ENCODE measurements at places on chromosomes 16 and 17. TPM values are rescaled to one million over a fixed set of nuclear protein-coding genes. Genes with fewer than 3 reads are reported as not detected.
A peak's percentile ranks its signal among the peaks of the same experiment; 100 is the strongest.

GRCh38 chr17:49193513-49194296 lies 16.7 kb downstream of the GNGT2 start:
- DNase-seq: peak; percentile 24

NKIRAS2 gene
- 25.5 TPM for total RNA-seq

ZNF597 gene
- total RNA-seq: 2.5 TPM

EXOC7 gene
- total RNA-seq: 140 TPM

FLCN gene
- 48.0 TPM for total RNA-seq

- no peak for DNase-seq
These were observed 66.2 kb upstream of the LYRM9 start for GRCh38 chr17:27959382-27959709.

DNA sequence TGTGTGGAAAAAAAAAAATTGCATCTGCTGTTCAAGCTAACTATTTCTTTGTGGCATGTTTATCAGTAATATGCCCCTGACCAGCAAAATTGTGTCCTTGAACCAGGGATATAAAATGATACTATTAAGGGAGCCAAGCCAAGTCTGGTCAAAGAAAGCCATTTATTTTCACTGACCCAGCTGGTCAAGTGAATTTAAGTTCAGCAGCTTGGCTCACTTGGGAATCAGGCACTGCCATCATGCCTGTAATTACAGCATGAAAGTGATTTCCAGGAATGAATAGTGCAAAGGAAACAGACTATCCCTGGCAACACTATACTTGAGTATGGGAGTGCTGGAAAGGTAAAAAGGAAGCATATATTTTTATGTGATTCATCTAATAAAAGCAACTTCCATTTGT lies 934.6 kb upstream of the CDH8 start:
- no peak for DNase-seq

GRCh38 chr16:56389554-56389953 lies 35.8 kb downstream of the AMFR start:
- DNase-seq: no peak

- DNase-seq: peak; percentile 87
These were observed at the start of gene IL21R for GRCh38 chr16:27401768-27402568. TSS of gene IL21R (plus strand) at chr16:27402174. CDS start at chr16:27430072, 27,898 bp downstream.

DNA sequence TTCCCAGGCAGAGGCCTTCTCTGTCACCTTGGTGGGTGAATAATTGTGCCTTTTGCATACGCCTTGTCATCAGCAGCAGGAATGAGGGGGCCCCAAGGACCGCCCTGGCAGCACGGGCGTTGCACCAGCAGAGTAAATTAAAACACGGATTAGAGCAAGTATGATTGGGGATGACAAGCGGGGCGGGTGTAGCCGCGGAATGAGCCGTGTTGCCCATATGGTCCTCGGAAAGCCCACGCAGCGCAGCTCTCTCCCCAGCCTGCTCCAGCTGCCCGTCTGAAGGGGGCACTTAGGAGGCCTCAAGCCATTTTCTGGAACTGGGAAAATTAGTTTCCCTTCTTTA lies 299.4 kb upstream of the IRX3 start:
- DNase-seq: no peak

HOXB9 gene
- total RNA-seq: not detected

MT1A gene
- total RNA-seq: not detected

GRCh38 chr17:6110088-6110487 lies 39.9 kb downstream of the WSCD1 start:
- no peak for DNase-seq

PCGF2 gene
- 0.23 TPM for total RNA-seq

DNA sequence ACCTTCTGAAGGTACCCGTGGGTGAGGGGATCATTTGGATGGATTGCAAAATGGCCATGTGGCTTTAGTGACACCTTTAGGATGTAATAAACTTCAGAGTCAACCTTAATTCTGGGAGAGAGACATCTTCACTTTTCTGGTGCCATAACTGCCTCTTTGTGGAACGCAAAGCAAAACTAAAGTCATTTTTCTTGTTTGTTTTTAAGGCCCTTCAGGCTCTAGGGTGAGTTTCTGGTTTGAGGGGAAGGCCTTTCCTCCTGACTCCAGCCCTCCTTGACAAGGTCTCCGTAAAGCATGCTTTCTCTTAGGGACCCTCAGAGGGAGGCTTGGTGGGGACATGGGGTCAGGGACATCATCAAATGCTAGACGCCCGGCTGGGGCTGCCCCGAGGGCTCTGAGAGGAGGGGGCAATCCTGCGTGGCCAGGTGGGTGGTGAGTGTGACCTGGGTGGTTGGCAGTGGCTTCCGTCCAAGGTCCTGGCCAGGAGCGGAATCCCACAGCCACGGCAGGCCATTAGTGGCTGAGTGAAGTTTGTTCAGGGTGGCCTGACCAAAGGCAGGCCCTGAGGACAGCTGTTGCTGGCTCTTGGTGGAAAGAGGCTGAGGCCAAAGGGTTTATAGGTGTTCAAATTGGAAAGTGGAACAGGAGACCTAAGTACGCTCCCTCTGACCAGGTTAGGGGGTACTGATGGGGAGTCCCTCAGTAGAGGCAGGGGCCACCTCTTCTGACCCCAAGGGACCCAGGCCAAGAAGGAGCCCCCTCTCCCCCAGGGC lies 112.2 kb downstream of the METRNL start:
- DNase-seq: peak; percentile 5

DNA sequence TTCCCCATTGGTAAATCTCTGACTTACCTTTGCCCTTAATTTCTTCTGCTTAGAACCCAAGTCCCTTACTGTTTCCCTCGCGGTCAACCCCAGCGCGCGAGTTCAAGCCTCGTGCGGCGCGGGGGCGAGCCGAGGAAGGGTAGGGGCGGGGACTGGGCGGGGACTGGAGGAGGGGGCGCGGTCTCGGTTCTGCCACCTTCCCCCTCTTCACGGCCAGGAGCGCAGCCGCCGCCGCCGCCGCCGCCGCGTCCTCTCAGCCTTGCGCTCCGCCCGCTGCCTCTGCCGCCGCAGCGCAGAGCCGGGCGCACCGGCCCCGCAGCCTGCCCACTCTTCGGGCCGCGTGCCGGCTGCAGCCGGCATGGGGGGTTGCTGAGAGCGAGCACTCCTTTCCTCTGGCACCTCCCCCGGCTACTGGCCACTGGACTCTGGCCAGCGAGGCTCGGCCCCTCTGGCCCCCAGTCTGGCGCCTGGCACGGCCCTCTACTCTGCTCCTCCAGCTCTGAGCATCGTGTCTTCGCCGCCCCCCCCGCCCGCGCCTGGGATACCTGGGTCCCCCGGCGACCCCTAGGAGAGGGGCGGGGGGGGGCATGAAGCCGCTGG lies at the start of gene RAPGEFL1:
Gene RAPGEFL1 (plus strand): TSS at position 196 of the 600 bp plus-strand sequence. CDS start 392 bp downstream, at position 588.
- DNase-seq: peak; percentile 83

TPSD1 gene
- not detected for total RNA-seq

DNA sequence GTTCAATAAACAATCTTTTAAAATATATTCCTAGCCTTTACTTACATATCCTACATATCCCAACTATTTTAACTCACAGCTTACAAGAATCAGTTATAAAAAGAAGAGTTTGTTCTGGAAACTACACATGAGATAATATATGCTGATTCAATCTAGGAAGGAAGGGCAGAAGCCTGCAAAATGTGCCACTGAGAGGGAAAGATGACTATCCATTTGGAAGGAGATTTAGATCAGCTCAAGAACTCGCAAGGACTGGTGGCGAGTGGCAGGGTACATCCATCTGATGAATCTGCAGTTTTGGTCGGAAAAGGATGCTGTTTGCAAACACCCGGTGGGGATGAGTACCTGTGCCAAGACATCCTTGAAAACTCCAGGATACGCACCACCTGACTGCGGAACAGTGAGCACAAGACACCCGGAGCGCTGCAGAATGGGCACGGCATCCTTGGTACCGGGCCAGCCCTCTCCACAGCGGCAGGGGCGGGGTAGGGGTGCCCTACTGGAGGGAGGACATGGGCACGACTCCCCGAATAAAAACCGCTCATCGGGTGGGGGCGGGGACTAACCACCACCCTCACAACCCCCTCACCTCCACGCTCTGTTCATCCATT lies 723 bp downstream of the TRIM37 start:
- peak; percentile 83 for DNase-seq

GRCh38 chr17:70084476-70084875 lies 9.5 kb downstream of the KCNJ16 start:
- no peak for DNase-seq

DNA sequence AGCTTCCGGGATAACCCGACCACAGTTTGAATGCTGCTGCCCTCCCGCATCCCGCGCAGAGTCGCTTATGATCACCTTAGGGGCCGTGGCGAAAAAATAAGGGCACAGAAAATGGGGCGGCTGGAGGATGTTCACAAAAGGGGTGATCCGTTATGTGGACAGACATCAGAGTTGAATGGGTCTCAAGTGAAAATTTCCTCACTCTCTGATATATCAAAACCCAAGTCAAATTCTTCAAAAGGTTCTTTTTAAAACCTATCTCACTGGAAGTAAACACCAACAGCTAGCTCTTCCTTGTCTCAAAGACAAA lies 400 bp upstream of the CEP112 start:
- DNase-seq: no peak

DNA sequence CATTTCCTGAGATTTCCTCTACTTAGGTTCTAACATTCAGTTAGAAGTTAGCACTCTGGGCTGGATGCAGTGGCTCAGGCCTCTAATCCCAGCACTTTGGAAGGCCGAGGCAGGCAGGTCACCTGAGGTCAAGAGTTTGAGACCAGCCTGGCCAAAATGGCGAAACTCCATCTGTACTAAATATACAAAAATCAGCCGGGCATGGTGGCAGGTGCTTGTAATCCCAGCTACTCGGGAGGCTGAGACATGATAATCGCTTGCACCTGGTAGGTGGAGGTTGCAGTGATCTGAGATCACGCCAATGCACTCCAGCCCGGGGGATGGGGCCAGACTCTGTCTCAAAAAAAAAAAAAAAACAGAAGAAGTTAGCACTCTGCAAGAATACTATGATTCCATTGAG lies 1430.9 kb downstream of the CDH11 start:
- no peak for DNase-seq

DNA sequence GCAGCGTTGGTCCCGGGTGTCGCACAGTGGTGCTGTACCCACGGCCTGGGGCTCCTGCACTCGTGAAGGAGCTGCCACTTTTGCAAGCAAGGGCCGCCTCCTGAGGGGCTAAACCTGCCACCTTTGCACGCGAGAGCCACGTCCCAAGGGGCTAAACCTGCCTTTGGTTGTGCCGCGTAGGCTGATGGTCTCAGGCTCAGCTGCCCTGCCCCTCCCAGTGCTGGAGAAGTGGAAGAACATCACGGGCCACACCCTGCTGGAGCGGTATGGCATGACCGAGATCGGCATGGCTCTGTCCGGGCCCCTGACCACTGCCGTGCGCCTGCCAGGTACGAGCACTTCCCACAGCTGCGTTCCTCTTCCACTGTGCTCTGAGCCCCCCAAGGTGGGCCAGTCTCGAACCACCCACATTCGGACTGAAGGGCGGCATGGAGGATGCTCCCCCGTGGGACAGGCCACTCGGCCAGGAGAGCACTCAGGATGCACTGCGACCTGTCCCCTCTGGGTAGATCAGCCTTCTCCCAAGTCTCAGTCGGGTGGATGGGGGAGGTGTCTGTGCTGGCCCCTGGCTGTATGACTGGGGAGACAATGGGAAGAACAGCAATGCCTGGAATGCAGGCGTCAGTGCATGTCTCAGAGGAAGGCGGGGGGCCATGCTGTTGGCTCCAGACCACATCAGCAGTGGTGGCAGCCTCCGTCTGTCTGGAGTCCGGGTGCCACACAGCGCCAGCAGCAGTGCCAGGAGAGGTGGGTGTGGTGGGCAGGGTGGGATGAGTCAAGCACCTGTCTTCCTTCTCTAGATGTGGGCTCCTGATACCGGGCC lies 20.7 kb downstream of the ACSF3 start:
- no peak for DNase-seq

DNA sequence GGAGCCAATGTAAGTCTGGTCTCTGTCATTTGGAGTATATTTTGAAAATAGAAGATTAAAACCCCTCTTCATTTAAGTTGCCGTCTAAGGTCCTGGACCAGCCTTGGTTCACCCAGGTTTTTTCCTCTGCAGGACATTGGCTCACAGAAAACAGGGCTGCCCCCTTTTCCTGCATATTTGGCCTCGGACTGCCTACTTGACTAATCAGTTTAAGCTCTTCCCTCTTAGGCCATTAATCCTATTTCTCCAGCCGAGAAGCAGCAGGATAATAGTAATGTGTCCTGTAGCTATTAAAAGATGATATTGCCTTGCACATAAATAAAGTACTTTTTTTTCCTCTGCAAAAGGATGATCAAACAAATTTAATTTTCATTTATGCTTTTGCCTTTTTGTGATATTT lies 52.1 kb downstream of the PRKCA start:
- no peak for DNase-seq

- DNase-seq: no peak
These were observed 104.1 kb downstream of the BANP start for GRCh38 chr16:88055356-88055755.

ULK2 gene
- 17.1 TPM for total RNA-seq

- DNase-seq: peak; percentile 51
These were observed 127.8 kb downstream of the HS3ST3B1 start for GRCh38 chr17:14428648-14429029.

C1QTNF1 gene
- not detected for total RNA-seq

GRCh38 chr17:48357779-48358602 lies 72.0 kb downstream of the SKAP1 start:
- DNase-seq: no peak

DNA sequence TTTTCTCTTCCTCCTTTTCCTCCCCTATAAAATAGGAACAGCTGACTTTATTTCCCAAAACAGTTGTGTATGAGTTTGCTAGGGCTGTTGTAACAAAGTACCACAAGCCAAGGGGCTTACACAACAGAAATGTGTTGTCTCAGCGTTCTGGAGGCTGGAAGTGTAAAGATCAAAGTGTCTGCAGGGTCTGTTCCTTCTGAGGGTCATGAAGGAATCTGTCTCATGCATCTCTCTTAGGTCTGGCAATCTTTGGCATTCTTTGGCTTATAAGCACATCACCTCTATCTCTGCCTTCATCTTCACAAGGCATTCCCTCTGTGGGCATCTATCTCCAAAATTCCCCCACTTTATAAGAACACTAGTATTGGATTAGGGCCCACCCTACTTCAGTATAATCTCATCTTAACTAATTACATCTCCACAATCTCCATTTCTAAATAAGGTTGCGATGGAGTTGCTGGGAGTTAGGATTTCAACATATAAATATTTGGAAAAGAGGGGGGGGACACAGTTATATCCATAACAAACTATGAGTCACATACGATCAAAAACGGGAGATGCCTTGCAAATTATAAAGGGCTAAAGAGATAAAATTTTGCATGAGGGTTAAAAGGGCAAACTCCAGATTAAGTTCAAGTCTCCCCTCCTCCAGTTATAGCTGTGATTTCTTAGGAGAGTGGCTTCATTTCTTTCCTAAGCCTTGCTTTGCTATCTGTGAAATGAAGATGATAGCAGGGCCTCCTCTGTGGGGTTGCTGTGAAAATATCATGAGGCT lies 109.7 kb downstream of the VAT1L start:
- DNase-seq: no peak

GRCh38 chr17:72479113-72479512 lies 358.3 kb downstream of the SOX9 start:
- DNase-seq: no peak

DNA sequence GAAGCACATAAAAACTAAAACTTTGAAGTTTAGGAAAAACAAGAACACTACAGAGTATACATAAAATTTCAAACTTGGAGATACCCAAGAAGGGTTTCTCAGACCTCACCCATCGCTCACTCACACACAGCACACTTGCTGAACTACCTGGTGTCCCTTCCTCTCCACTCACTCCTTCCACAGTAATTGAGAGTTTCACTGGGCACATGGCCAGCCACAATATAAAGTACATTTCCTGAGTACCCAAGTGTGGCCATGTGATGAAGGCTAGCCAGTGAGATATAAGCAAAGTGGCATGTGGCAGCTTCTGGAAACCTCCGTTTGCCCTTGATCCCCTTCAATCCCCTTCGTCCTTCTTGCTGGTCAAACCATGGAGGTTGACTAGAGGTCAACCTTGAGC lies 11.9 kb downstream of the TOX3 start:
- no peak for DNase-seq

CPNE7 gene
- 5.1 TPM for total RNA-seq

Data from activated CD4-positive, alpha-beta T cell treated with anti-CD3 and anti-CD28 coated beads, Interleukin-2, amount 10 ng/mL, durations not matched to agents 7 days and 5 days (primary cell).